Activated CD4-positive, alpha-beta T cell treated with anti-CD3 and anti-CD28 coated beads, Interleukin-2, amount 50 U/mL, for 16 hours (primary cell): ENCODE measurements at places on chromosomes 7 and 10.

GRCh38 chr10:70132098-70133029 is at the start of gene AIFM2:
TSS of gene AIFM2 (minus strand) at chr10:70132825. CDS start at chr10:70124084, 8,741 bp downstream.
- peak; percentile 45 for DNase-seq

- no peak for DNase-seq
Observed at GRCh38 chr10:124566981-124567835, 105.6 kb downstream of the LHPP start.

- DNase-seq, result no peak
Observed at GRCh38 chr10:68251625-68252495, 19.9 kb upstream of the ATOH7 start.

GRCh38 chr7:142603870-142604448 is 145.3 kb upstream of the PRSS1 start:
- DNase-seq, result peak; percentile 62

- DNase-seq, result peak; percentile 35
Observed at GRCh38 chr10:114911801-114912469, 26.1 kb upstream of the TRUB1 start.

DNA sequence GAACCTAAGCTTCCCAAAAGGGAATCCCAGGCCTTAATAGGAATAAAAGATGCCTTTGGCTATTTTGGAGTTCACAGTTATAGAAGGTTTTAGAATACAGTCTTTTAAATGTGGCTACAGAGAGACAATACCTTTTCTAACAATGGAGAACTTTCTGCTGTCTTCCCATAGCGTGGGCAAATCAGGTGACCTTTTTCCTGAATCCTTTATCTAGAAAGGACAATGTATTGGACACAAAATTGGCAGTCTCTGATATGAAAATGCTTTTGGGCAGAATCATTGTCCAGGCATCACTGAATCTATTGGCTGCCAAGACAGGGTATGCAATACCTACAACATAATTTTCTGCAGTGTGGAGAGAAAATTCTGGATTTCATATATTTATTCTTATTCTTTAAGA is 7.8 kb upstream of the ABLIM1 start:
- no peak for DNase-seq

GRCh38 chr7:140673063-140673773 is 473 bp downstream of the ADCK2 start:
- peak; percentile 54 for DNase-seq

DNA sequence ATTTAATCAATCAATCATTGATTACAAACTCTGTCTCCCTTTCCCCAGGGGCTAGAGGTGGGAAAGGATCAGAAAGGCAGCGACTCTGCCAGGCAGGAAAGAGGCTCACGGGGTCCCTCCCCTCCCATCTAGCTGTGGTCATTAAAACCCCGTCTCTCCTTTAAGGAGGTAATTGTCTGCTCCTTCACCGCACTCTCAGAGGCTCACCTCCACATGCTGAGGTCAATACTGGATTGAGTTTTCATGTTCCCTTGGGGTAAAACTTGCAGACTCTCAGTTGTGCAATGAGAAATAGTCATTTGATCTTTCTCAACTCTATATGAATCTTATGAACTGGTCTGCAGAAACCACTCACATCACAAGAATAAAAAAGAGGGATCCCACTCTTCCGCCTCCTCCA is 368.8 kb downstream of the ADRA2A start:
- no peak for DNase-seq

DNA sequence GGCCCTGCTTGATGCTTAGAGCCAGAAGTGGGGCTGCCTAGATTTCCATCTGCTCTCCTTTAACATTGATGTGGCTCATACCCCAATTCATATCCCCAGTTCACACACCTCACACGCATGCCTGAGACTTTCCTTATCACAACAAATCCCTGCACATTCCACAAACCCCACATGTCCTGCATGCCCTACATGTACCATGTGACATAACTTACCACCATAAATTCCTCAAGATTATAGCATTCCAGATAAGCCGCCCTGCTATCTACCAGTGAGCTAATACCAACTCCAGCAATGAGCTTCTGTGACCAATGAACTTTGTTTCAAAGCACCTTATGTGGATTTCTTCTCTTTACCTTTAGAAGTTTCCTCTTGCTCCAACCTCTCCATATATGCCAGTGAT is 104.7 kb upstream of the RAB11FIP2 start:
- DNase-seq, result no peak

- DNase-seq, result no peak
Observed at GRCh38 chr7:104535841-104536240, 207.4 kb downstream of the LHFPL3 start.

- no peak for DNase-seq
Observed at GRCh38 chr10:131275691-131276090, 35.8 kb downstream of the TCERG1L start.

DNA sequence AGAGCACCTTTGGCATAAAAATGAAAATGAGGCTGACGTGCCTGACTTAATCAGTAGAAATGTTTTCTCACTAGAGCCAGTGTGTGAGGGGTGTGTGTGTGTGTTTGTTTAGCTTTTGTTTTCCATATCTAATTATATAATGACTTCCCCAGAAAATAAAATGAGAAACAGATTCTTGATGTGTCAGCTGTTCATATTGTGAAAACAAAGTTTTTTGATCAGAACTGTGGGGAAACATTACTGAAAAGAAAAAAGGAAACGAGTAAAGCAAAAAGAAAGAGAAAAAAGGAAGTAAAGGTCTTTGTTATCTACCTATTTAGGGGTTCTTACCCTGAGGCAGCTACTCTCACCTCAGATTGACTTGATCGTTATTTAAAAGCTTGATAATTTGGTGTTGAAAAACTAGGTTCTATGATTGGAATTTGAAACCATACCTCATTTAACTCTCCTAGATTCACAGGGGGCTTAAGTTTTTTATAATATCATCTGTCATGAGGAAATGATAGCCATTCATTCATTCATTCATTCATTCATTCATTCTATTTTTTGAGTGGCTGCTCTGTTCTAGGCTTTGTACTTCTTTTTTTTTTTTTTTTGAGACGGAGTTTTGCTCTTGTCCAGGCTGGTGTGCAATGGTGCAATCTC is 58.0 kb downstream of the CREM start:
- DNase-seq, result no peak

- DNase-seq, result no peak
Observed at GRCh38 chr7:19958309-19958896, 185.0 kb upstream of the TMEM196 start.

- DNase-seq, result no peak
Observed at GRCh38 chr7:45401155-45401554, 173.0 kb upstream of the ADCY1 start.

- no peak for DNase-seq
Observed at GRCh38 chr10:17476073-17476472, 21.7 kb upstream of the ST8SIA6 start.

DNA sequence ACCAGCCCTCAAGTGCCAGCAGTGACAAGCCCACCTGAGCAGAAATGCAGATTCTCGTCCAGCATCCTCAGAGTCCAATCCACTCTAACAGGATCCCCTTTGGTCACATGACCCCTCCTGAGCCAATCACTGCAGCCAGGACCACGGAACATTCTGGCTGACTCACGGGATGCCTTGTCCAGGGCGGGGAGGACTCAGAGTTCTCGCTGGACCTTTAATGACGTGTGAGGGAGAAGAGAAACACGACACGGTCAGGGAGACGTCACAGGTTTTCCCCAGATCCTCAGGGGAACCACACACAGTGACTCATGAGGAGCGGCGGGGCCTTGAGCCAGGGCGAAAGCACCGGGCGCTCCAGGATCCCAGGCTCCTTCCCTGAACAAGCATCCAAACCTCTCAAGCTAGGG is 155.7 kb downstream of the PTPRN2 start:
- no peak for DNase-seq

DNA sequence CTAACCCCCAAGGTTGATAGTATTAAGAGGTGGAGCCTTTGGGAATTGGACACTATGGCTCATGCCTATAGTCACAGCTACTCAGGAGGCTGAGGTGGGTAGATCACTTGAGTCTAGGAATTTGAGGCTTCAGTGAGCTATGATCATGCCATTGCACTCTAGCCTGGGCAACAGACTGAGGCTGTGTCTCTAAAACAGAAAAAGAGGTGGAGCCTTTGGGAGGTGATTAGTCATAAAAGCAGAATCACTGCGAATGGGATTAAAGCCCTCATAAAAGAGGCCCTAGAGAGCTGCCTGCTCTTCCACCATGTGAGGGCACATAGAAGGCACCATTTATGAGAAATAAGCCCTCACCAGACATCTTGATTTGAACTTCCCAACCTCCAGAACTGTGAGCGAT is 81.9 kb downstream of the SKAP2 start:
- DNase-seq, result no peak

DNA sequence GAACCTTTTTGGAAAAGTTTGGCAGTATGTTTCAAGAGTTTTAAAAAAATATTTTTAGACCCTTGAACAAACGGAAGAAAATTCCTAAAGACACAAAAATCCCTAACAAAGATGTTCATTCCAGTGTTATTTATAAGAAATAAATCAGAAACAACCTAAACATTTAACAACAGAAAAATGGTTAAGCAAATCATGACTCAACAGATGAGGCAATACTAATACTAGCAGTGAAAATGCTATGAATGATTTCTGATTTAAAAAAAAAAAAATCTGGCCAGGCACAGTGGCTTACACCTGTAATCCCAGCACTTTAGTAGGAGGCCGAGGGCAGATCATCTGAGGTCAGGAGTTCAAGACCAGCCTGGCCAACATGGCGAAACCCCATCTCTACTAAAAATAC is 61.0 kb downstream of the ARHGAP12 start:
- DNase-seq, result no peak

DNA sequence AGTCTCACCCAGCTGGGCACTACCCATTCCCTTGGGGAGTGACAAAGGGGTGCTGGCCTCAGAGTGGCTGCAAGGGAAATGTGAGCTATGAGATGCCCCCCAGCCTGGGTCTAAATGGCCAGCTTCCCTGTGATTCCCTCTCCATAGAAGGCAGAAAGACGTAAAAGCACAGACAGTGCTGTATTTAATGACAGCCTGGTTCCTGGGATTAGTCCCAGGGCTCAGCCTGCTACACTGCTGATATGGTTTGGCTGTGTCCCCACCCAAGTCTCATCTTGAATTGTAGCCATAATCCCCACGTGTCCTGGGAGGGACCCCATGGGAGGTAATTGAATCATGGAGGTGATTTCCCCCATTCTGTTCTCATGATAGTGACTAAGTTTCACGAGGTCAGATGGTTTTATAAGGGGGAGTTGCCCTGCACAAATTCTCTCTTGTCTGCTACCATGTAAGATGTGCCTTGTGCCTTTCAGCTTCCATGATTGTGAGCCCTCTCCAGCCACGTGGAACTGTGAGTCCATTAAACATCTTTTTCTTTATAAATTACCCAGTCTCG is 23.9 kb upstream of the CALN1 start:
- no peak for DNase-seq

DNA sequence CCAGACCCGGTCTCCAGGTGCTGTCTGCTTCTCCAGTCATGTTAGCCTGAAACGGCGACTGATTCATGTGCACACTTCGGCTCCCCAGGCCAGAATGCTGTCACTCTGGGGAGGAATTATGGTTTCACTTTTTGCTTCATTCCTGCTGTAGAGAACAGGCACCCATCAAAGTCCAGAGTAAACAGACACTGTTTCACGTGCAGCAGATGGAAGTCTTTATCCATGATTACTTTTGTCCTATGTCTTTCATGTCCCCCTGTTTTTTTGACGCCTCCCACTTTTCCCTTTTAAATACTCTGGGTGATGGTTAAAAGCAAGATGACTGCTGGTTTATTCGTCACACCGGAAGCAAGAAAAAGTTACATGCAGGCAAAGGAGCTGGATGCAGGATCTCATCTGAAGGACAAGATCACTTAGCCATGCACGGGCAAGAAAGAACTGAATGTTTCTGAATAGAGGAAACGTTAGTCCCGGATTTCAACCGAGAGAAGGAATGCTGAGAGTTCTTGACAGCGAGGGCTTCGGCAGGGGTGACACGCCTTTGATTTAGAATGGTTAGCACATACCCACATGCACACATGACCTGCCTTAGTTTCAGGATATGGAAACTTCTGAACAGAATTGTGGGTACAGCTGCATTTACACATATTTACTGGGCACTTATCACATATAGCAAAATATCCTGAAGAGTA is 250.0 kb upstream of the KLF6 start:
- DNase-seq, result peak; percentile 35

GRCh38 chr7:28718055-28718481 is 240.1 kb downstream of the TRIL start:
- DNase-seq, result no peak

- DNase-seq, result no peak
Observed at GRCh38 chr7:38300175-38300574, 26.7 kb upstream of the TARP start.

DNA sequence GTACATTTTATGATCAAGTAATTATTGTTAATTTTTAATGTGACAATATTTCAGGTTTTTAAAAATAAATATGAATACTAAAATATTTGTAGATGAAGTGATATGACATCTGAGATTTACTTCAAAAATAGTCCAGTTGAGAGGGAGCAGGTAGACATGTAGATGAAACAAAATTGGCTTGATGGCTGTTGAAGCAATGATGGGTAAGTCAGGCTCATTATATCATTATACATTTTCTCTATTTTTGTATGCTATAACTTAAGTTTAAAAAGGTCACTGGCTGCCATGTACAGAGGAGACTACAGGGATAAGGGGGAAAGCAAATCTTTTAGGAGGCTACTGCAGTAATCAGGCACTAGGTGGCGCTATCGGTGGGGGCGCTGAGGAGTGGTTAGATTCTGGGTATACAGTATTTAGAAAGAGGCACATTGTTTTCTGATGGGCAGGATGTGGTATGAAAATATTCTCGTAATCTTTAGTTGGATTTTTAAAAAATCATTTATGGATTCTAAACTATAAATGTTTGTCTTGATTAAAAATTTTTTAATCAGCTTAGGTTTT is 189.8 kb upstream of the IMMP2L start:
- peak; percentile 60 for DNase-seq

GRCh38 chr10:6823770-6824169 is 243.7 kb upstream of the PRKCQ start:
- DNase-seq, result no peak

- no peak for DNase-seq
Observed at GRCh38 chr10:5607594-5607993, 58.8 kb downstream of the ASB13 start.

DNA sequence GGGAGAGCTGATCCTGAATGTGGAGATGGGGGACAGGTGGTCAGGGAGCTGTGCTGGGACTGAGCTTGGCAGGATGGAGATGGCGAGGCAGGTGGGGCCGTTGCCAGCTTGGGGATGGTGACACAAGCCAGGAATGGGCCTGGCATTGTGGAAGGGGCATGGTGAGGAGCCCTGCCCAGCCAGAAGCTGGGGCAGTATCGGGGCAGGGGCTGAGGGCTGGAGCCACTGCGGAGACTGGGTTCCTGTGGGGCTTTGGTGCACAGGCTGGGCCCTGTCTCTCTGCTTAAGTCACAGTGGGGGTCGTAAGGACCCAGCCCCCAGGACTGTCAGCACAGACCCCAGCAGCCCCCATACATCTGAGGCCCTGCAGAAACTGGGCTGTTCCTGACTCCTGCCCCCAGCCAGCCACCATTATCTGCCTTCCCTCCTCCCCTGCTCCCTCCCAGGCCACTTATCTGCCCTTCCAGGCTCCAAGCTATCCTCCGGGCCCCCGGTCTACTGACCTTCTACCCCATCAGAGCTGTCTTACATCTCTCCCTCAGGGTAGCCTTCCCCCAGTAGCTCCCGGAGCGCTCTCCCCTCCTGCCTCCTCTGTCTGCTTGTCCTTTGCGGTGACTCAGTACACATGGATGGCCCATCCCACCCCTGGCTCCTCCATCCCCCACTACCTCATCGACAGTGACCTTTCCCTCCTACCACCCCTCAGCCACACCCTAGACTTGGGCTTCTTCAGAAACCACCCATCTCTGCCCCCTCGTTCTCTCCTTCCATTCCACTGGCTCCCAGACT is 44.2 kb downstream of the PPIF start:
- no peak for DNase-seq
